H7 (cell line): ENCODE measurements at places on chromosomes 2 and 18.

DNA sequence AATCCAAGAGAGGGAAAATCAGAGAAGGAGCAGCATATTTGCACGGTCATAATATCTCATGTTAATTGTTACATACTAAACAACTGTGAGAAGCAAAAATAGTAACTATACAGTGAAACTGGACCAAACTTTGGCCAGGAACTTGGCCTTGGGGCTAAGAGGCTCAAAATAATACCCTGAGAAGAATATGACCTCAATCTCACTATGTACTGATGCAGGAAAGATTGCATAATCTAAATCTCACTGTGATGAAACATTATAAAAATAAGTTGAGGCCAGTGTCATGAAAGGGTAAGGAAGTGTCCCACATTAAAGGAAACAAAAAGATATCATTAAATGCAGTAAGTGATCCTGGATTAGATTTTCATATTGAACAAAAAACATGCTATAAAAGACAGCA lies 36.5 kb downstream of the ZRANB3 start:
- DNase-seq: no peak

- peak; percentile 67 for DNase-seq
Measured at GRCh38 chr18:9722691-9723090, 14.6 kb downstream of the RAB31 start.

DNA sequence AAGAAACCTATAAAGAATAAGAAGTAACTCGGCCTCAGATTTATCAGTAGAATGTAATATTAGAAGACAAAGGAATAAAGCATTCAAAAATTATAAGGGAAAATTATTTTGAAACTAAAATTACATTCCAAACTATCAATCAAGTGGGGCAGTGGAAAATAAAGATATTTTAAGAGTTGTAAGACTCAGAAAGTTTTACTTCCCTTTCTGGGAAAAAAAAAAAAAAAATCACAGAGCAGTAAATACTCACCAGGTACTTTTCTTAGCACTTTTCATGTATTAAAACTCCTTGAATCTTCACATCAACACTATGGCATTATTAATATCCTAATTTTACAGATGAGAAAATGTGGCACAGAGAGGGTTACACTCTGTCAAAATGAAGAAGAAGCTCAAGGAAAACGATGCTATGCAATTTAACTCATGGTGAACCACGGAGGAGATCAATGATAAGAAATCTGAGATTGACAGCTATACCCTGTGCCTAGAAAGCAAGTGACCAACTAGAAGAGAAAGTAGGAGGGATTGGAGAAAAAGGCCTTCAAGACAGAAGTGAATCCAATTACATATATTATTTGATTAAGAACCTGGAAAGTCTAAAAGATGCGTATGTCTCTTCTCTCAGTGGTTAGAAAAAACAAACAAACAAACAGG lies 238.9 kb upstream of the ID2 start:
- no peak for DNase-seq

- no peak for DNase-seq
Measured at GRCh38 chr2:31236433-31237205, 2.7 kb downstream of the EHD3 start.

DNA sequence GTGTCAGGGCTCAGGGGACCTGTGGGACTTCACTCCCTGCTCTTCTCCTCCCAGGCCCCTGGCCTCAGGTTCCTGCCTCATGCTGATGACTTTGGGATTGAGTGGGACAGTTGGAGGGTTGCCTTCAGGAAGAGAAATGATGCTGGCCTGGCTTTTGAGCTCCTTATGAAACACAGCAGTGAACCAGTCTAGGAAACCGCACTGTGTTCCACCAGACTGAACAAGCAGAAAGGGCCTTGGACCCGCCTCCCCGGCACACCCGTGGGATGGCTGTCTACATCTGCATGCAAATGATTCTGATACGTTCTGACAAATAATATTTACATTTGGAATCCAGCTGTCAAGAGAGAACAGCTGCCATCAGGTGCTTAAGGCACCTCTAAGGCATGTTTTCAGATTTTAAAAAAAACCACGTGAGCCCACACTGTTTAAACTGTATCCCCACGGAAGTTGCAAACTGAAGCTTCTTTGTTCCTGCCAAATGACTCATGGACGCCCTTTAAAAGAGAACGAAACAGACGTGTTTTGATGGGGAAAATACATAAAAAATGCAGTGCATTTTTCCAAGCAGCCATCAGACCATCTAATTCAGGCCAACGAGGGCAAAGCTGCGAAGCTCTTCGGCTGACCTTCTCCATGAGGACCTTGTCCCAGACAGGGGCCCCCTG lies 27.6 kb upstream of the ASAP2 start:
- no peak for DNase-seq
